IMR-90 (cell line): ENCODE measurements at places on chromosomes 5 and 9.

GRCh38 chr5:149372932-149373331, 6.2 kb downstream of the IL17B start:
- no peaks in the 10 kb centered on the region for H3K36me3 ChIP-seq
- no peaks in the 10 kb centered on the region for H3K27me3 ChIP-seq
- no peaks in the 10 kb centered on the region for H3K4me1 ChIP-seq
- no peak for DNase-seq
- no peak overlapping the region for H3K4me3 ChIP-seq
- no peak overlapping the region for H3K27ac ChIP-seq

DNA sequence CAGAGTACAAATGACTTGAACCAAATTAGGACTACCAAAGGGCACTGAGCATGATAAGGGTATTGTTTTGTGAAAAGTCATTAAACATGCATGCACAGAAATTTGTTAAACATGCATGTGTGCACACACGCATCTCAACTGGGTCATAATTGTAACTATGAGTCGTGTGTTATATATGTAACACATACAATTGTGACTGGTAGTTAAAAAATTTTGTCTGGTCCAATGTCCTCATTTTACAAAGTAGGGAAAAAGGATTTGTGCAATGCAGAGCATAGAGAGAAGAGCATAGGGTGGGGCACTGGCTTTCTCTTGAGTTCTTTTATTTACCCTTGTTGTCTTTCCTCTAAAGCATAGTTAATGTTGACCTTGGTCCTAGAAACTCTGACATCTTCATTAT, 19.3 kb upstream of the IGFBPL1 start:
- no peak overlapping the region for H3K4me3 ChIP-seq
- no peak for DNase-seq
- no peaks in the 10 kb centered on the region; the same call in 1 of the 2 replicates for H3K27me3 ChIP-seq
- H3K36me3 ChIP-seq, result no peaks in the 10 kb centered on the region

GRCh38 chr5:88745093-88745696, 137.8 kb downstream of the MEF2C start:
- H3K27ac ChIP-seq, result no peak overlapping the region
- H3K27me3 ChIP-seq, result no peaks in the 10 kb centered on the region
- H3K4me3 ChIP-seq, result no peak overlapping the region
- no peaks in the 10 kb centered on the region for H3K4me1 ChIP-seq
- DNase-seq, result no peak

DNA sequence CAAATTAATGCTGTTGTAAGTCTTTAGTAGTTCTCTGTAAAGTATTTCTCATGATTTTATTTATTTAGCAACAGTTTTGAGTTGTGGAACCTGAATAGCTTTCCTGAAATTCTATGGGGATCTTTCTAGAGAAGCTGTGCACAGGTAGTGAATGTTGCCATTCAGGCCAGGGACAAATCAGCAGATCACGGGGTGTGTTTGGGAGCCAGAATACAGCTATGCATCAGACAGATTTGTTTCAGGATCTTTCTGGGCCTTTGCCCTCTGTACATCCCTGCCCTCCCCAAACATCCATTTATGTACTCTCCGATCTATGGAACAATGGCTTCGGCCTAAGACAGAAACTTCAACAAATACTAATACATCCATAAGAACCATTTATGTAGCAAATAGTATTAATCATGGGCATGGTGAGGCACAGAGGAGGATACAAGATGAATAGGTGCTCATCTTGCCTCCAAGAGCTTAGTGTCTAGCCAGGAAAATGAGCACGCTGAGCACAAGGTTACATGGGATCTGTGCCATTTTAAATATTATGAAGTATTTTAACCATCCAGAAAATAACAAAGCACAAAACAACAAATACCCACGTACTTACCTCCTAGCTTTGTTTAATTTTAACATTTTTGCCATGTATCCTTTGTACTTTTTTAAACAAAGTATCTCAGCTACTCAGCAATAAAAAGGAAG, 13.1 kb downstream of the ARHGEF37 start:
- no peak overlapping the region for H3K4me3 ChIP-seq
- no peaks in the 10 kb centered on the region for H3K36me3 ChIP-seq
- no peak overlapping the region for H3K27ac ChIP-seq
- DNase-seq, result no peak

- no peaks in the 10 kb centered on the region for H3K36me3 ChIP-seq
- H3K4me1 ChIP-seq, result peaks cover 6% of the 10 kb centered on the region
- peak; percentile 67 for DNase-seq
- H3K4me3 ChIP-seq, result no peak overlapping the region
- H3K27me3 ChIP-seq, result no peaks in the 10 kb centered on the region
- no peak overlapping the region for H3K27ac ChIP-seq
These were observed 185.5 kb upstream of the KCNN2 start for GRCh38 chr5:114176356-114176755.

DNA sequence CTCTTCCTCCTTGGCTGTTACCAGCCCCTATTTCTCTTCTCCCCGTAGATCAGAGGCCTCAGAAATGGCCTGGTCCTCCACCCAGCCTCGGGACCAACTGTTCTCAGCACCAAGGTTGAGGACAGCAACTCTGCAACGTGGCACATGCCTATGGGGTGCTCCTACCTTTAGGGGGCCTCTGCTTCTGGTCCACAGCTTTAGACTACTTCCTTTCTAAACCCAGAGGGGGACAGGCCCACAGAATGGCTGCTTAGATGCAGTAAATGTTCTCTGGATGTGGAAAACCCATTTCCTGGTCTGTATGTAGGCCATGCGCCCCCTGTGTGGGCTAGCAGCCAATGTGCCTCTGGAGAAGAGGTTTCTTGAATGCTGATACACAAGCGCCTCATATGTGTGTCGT, 68.4 kb downstream of the NRG2 start:
- no peak for DNase-seq
- H3K4me3 ChIP-seq, result no peak overlapping the region
- H3K36me3 ChIP-seq, result no peaks in the 10 kb centered on the region
- H3K27ac ChIP-seq, result no peak overlapping the region
- peaks cover 23% of the 10 kb centered on the region for H3K27me3 ChIP-seq

DNA sequence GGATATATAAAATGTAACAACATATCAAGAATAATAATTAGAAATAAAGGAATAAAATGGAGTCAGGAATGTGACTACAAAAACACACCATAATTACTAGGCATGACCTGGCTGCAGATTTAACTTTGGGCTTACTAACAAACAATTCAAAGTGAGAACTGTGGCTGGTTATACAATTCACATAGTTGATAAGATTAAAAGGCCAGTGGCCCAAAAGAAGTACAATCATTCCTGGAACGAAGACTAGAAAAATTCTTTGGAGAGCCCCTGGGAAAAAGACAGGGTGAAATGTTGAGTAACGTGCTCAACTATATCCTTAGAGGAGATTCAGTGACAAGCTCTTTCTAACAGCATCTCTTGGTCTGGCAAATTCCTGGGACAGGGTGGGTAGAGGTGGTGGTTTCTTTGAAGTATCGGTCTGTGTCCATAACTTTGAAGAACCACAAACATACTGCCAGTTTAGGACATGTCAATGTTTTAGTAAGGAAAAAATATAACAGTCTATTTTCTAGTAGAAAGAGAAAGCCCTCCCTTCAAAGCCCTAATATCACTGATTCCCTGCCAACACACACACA, 75.0 kb upstream of the IL6ST start:
- no peaks in the 10 kb centered on the region for H3K36me3 ChIP-seq
- no peaks in the 10 kb centered on the region for H3K27me3 ChIP-seq
- H3K27ac ChIP-seq, result no peak overlapping the region
- no peak overlapping the region for H3K4me3 ChIP-seq
- DNase-seq, result no peak

DNA sequence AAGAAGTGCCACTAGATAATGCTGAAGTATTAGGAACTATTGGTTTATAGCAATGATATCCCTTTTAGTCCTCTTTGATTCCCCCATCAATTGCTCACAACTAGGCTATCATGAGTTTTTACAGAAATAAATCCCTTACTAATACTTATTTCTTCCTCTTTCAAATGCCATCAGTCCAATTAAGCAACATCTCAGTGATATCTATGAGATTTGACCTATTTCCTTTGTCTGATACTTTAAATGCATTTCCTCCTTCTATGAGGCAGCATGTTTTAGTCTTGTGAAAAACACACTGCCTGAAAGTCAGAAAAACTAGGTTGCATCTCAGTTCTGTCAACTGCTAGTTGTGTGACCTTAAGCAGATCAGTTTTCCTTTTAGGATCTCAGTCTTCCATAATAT, 101.6 kb downstream of the FBXW11 start:
- no peak for DNase-seq
- no peaks in the 10 kb centered on the region for H3K4me1 ChIP-seq
- H3K36me3 ChIP-seq, result peaks cover 5% of the 10 kb centered on the region; the same call in 1 of the 2 replicates

DNA sequence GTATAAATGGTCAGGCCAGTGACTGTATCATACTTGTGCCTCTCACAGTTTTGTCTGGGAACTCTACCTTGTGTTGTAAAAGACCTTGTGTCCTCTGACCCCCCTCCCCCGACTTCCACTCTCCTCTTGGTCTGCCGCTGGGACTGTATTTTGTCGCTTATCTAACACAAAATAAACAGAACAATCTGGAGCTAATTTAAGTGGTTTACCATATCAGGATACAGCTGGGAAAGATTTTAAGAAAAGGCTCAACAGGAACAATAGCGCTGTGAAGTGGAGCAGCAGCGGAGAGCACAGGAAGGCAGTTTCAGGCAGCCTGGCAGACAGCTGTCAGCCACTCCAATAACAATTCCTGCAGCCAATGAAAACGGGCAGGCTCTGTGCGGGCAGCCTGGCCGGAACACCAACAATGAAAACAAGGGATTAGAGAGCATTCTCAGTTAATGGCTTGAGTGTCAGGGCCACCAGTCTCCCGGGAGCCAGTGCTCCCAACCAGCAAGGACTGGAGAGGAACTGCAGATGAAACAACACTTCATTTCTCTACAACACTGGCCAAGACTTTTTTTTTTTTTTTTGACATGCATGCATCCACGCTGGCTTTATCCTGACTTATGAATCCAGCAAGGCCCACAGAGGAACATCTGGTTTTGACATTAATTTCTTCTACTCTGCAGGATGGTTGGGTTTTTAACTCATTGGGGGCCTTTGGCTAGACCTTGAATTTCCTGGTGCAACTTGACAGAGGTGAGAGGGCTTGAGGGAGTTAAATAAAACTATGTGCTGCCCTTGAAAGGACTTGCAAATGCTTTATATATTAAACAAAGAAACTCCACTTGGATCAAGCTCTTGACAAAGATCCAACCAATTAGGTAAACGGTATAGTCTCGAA, 76.7 kb downstream of the ARSB start:
- H3K27me3 ChIP-seq, result no peaks in the 10 kb centered on the region
- H3K27ac ChIP-seq, result peak overlapping the region; percentile 91
- H3K36me3 ChIP-seq, result no peaks in the 10 kb centered on the region
- H3K4me3 ChIP-seq, result peak overlapping the region; percentile 2; the same call in 1 of the 2 replicates
- peak; percentile 91 for DNase-seq
- peaks cover 17% of the 10 kb centered on the region for H3K4me1 ChIP-seq

DNA sequence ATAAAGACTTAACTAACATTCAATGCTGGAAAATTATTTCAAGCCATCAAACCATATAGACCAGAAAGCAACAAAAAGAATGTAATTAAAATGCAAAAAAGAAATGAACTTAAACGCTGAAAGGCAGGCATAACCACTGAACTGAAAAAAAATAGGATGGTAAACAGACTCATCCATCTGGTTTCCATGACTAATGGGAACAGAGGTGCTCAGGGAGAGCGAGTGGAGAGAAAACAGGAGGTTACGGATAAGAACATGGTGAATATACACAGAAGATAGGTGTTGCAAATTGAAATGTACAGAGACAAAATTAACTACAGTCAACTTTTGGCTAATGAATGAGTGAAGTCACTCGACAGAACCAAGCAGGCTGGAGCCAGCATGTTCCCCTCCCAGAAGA, 43.5 kb upstream of the RNF38 start:
- H3K4me3 ChIP-seq, result no peak overlapping the region
- H3K4me1 ChIP-seq, result peaks cover 2% of the 10 kb centered on the region; the same call in 1 of the 2 replicates
- H3K27ac ChIP-seq, result no peak overlapping the region
- peak; percentile 10 for DNase-seq
- no peaks in the 10 kb centered on the region for H3K36me3 ChIP-seq

GRCh38 chr9:32574858-32575257, 1.9 kb upstream of the NDUFB6 start:
- no peak for DNase-seq
- no peaks in the 10 kb centered on the region for H3K4me1 ChIP-seq
- H3K27ac ChIP-seq, result no peak overlapping the region
- no peaks in the 10 kb centered on the region; the same call in 1 of the 2 replicates for H3K27me3 ChIP-seq
- H3K4me3 ChIP-seq, result no peak overlapping the region
- H3K36me3 ChIP-seq, result peaks cover 4% of the 10 kb centered on the region; the same call in 1 of the 2 replicates

DNA sequence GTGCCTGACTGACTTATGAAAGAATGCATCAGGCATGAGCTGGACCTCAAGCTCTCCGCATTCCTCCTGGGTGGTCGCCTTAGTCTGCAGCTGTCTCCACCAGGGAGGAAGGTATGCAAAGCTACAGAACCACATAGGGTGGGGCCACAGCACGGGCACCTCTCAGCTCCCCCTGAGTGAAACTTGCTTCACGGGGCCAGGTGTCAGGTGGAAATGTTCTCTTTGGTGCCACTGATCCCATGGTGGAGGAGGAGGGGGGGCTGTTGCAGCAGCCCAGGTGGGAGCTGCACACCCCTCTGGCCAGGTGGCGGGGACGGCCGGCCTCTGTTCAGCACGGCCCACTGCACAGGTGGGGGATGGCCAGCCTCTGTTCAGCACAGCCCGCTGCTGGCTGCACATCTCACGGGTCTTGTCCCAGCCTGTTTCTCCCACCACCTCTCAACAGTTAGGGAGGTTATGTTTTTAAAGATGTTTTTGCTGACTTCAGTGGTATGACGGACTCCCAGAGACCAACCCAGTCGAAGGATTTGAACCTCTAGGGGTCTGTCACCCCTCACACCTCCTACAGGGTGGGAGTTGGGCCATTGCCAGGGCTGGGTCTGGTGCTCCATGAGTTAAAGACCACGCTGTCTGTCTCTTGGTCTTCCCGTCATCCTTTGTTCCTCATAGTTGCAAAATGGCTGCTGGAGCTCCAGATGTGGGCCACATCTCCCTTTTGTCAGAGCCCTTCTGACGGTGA, 34.3 kb downstream of the MRPL36 start:
- H3K4me3 ChIP-seq, result no peak overlapping the region
- peaks cover 7% of the 10 kb centered on the region; the same call in 1 of the 2 replicates for H3K27me3 ChIP-seq
- peaks cover 5% of the 10 kb centered on the region; the same call in 1 of the 2 replicates for H3K4me1 ChIP-seq
- no peak overlapping the region for H3K27ac ChIP-seq
- peak; percentile 13 for DNase-seq

DNA sequence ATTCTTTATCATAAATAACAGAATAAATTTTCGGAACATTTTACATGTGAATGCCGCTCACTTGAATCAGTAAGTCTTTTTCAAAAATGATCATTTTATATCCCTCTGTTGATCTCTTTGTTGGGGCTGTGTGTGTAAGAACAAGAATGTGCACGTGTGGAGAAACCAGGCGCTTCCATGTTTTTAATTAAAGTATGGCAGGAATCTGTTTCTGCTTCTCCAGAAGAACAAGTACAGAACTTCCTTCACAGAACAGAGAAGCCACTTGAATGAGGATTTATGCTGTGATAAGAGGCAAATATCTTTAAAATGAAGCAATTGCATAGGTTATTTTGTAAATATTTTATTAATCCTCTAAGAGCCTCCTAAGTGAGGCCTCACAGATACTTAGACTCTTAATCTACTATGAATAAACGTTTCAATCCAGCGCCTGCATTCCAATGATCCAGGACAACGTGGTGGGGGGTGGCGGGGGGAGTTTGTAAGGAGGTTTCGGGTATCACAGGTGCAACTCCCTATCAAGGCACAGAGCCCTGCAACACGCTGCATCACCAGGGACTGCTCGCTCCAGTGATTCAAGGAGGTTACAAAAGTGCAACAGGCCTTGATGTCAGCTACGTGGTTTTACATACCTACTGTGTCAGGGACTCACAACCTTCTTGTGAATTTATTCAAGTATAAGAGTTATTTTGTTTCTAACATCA, 409.2 kb downstream of the BNC2 start:
- no peak overlapping the region for H3K27ac ChIP-seq
- DNase-seq, result peak; percentile 35
- peaks cover 11% of the 10 kb centered on the region for H3K4me1 ChIP-seq
- H3K27me3 ChIP-seq, result no peaks in the 10 kb centered on the region
